Lung (tissue), 17 donors: ENCODE measurements at places on chromosomes 5 and 9. TPM values are rescaled to one million over a fixed set of nuclear protein-coding genes. Genes with fewer than 3 reads are reported as not detected.
A peak's percentile ranks its signal among the peaks of the same experiment; 100 is the strongest.

- no peak overlapping the region for H3K4me3 ChIP-seq
- no peak overlapping the region for H3K27ac ChIP-seq
- H3K4me1 ChIP-seq, result peaks cover 2% of the 10 kb centered on the region
- DNase-seq, result no peak
These were observed 225.7 kb upstream of the DMRT1 start for GRCh38 chr9:615756-616155.

- no peak overlapping the region for H3K4me3 ChIP-seq
- H3K36me3 ChIP-seq, result peaks cover 2% of the 10 kb centered on the region
- H3K4me1 ChIP-seq, result no peaks in the 10 kb centered on the region
- DNase-seq, result no peak
- H3K27ac ChIP-seq, result no peak overlapping the region
These were observed 117.1 kb downstream of the DMXL1 start for GRCh38 chr5:119187776-119188529.

Gene TMEM252
- not detected for total RNA-seq

DNA sequence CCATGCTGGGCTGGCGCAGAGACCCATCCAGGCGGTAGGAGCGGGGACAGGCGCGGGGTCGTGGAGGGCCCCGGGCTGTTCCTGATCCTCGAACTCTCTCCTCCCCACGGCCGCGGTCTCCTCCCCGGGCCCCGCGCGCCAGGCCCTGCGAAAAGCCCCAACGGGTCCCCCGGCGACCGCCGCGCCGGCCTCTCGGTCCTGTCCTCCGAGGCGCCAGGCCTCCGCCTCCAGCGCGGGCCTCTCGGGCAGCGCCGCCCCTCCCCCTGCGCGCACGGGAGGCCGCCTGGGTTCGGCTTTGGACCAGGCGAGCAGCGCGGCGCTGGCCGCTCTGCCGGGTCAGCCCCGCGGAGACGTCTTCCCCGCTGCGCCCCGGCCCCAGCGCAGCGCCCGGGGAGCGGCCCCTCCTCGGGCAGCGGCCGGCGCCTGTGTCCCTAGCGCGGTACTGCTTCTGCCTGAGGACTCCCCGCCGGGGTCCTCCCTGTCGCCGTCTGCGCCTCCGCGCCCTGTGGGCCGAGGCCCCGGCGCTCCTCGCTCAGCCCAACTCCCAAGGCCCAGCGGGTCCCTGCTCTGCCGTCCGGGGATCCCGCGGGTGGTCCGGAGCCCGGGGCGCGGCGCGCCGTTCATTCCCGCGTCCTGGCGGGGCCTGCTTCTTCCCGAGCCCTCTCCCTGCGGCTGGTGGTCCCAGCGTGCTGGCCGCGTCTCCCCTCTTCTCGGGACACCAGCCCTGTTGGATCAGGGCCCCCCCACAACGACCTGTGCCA lies 13.4 kb downstream of the COL23A1 start:
- peak; percentile 58 for DNase-seq
- no peaks in the 10 kb centered on the region for H3K36me3 ChIP-seq
- H3K4me3 ChIP-seq, result no peak overlapping the region

GRCh38 chr5:116605310-116606070 lies 30.9 kb upstream of the SEMA6A start:
- H3K36me3 ChIP-seq, result no peaks in the 10 kb centered on the region
- H3K27ac ChIP-seq, result no peak overlapping the region
- peak; percentile 37 for DNase-seq
- H3K4me1 ChIP-seq, result peaks cover 25% of the 10 kb centered on the region
- H3K27me3 ChIP-seq, result no peaks in the 10 kb centered on the region

GRCh38 chr5:9013147-9013546 lies 532.7 kb downstream of the SEMA5A start:
- no peak for DNase-seq
- H3K36me3 ChIP-seq, result no peaks in the 10 kb centered on the region
- no peaks in the 10 kb centered on the region for H3K4me1 ChIP-seq
- H3K27me3 ChIP-seq, result no peaks in the 10 kb centered on the region

Gene GOLM1
- total RNA-seq, result 42.3 TPM

DNA sequence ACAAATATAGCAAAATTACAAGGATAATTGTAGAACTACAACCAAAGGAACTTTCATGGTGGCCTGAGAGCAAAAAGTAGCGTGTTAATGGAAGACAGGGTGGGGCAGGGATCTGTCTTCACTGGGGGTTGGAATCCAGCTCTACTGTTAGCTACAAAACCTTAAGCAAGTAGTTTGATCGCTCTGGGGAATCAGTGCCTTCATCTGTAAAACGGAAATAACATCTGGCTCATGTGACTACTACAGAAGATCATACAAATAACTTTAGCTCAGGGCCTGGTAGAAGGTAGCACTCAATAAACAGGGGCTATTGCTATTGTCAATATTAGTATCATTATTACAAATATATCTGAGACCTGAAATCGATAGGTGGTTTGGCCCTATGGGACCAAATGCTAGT lies 40.4 kb downstream of the ZNF608 start:
- H3K4me3 ChIP-seq, result no peak overlapping the region
- H3K27ac ChIP-seq, result no peak overlapping the region
- no peaks in the 10 kb centered on the region for H3K27me3 ChIP-seq
- peaks cover 12% of the 10 kb centered on the region for H3K4me1 ChIP-seq
- no peaks in the 10 kb centered on the region for H3K36me3 ChIP-seq
